Activated CD4-positive, CD25-positive, alpha-beta regulatory T cell (primary cell): ENCODE measurements at places on chromosomes 12 and 14.

DNA sequence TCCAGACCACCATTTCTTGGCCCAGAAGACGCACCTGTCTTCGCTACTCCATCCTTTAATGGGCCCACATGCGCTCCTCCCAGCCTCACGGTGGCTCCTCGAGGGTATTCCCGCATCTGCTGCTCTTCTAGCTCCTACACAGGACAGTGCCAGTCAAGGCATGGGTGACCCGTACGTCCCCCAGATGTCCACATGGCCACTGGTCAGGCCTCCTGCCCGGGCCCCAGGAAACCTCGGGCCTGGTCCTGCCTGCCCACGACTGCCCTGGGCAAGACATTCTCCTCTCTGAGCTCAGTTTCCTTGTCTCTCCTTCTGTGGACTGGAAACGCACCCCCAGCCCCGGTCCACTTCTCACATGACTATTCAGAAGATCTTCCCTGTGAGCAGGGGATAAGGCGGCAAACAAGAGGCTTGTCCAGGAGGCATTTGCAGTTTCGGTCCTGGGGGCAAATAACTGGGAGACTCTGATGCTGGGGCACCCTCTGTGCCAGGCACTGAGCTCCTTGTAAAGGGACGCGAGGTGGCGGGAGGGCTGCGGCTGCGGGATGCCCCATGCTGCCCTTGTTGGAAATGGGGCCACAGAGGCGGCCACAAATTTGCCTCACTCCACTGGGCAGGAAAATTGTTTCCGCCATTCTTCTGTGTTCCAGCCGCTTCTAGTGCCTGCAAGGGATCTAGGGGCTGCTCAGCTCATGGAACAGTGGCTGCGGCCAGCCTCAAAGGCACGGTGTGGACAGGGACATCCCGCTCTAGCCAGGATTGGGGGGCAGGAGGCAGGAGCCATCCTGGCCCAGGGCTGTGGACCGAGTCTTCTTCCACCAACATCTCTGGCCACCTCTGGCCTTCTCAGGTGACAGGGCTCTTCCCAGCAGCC, 6.8 kb upstream of the BEGAIN start:
- no peak for DNase-seq

GRCh38 chr14:103694572-103695026, 20.7 kb downstream of the XRCC3 start:
- DNase-seq: no peak

DNA sequence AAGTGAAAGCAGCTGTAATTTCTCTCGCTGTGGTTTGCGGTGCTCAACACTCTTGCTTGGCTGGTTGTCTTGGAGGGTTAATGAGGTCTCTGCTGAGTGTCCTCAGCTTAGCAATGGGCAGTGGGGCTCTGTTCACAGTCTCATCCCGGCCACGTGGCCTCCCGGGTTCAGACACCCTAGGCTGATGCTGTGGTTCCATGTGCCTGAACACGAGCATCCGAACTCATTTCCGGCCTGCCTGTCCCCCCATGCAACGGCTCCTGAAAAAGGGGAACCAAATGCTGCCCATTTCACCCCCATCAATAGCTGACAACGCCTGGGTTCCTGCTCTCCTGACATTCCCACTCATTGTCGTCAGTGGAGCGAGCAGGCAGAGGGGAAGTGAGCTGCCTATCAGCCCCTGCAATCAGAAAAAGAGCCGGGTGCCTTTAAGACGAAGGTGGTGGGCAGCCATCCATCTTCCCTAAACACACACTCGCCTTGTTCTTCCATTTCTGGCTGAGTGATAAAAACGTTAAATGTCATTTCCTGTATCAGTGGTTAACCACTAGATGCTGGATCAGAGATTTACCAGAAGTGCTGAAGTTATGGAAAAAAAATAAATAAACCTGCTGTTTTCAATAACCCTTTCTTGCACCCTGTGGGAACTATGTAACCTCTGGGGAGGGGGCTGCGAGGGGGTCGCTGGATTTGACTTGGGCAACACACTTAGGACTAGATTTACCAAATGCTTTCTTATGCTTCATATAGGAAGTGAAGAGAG, 60.3 kb upstream of the BCL2L14 start:
- DNase-seq: no peak

DNA sequence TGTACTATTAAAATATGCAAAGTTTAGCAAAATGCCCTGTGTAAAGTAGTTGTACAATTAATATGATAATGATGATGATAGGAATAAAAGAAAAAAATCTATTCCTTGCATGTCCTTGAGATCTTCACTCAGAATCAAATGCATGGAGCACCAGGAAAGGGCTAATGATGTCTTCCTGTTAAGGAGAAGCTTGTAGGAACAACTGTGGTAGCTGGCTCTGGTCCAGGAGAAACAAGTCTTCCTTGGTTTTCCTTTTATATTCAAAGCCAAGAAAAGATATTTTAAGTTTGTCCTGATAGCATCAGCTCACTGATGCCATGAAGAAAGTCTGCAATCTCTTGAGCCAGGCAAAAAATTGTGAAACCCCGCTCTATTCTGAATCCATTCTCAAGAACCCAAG, 138.9 kb downstream of the PIK3C2G start:
- no peak for DNase-seq

- DNase-seq: no peak
Measured at GRCh38 chr12:103456006-103456405, 39.8 kb downstream of the C12orf42 start.

DNA sequence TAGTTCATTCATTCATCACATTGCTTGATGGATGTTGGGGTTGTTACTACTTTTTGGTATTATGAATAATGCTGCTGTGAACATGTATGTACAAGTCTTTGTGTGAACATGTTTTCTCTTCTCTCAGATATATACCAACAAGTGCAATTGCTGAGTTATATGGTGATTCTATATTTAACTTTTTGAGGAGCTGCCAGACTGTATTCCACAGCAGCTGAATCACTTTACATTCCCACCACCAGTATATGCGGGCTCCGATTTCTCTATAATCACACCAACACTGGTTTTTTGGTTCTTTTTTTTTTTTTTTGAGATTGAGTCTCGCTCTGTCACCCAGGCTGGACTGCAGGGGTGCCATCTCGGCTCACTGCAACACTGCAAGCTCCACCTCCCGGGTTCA, 22.2 kb upstream of the PLEKHG6 start:
- no peak for DNase-seq

DNA sequence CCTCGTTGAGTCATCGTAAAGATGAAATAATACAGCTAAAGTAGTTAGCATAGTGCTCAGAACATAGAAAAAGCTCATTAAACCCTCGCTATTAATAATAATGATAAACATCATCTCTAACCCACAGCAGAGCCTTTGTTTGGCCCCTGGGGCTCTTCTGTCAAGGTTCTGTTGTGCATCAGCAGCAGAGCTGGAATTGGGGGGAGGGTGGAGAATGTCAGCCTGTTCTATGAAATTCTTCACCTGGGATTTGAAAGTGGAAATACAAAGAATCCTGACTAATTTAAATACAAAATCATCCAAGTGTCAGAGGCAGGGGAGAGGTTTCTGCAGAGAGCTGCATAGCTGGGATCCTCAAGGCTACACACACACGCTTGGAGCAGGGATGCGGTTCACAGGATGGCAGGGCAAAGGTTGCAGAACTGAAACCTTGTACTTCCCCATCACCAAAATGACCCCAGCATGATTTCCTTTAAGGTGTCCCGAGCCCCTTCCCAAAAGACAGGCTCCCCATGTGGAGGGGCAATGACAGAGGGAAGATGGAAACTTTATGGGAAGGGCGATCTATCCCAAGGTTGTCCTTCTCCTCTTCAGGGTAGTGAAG, 71.8 kb downstream of the DAD1 start:
- no peak for DNase-seq
